ENCODE measurements at places on chromosomes 11 and 22.

- DNase-seq: no peak
These were observed at the start of gene ADM for GRCh38 chr11:10304495-10305261. Gene ADM (plus strand): TSS chr11:10305073. CDS start chr11:10305701, 628 bp downstream.

GRCh38 chr11:44978961-44979331, 28.3 kb upstream of the TP53I11 start:
- DNase-seq: no peak

- no peak for DNase-seq
These were observed 69.4 kb upstream of the HORMAD2 start for GRCh38 chr22:30010789-30011405.

DNA sequence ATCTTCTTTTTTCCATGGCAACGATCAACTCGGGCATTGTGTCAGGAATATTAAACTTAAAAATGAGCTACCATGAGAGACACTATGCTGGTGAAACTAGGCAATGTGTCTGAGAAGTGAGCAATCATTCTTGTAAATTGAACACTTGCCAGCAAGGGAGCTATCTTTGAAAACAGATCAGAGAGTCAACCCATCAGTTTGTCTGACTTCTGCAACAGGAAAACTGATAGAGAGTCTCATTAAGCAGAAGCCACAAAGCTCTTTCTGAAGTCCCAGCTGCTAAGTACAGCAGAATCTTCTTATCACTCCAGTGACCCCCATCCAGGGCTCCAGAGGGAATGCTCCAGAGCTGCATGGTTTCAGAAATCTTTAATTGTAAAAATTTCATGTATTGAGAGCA, 114.7 kb downstream of the MSANTD4 start:
- no peak for DNase-seq

DNA sequence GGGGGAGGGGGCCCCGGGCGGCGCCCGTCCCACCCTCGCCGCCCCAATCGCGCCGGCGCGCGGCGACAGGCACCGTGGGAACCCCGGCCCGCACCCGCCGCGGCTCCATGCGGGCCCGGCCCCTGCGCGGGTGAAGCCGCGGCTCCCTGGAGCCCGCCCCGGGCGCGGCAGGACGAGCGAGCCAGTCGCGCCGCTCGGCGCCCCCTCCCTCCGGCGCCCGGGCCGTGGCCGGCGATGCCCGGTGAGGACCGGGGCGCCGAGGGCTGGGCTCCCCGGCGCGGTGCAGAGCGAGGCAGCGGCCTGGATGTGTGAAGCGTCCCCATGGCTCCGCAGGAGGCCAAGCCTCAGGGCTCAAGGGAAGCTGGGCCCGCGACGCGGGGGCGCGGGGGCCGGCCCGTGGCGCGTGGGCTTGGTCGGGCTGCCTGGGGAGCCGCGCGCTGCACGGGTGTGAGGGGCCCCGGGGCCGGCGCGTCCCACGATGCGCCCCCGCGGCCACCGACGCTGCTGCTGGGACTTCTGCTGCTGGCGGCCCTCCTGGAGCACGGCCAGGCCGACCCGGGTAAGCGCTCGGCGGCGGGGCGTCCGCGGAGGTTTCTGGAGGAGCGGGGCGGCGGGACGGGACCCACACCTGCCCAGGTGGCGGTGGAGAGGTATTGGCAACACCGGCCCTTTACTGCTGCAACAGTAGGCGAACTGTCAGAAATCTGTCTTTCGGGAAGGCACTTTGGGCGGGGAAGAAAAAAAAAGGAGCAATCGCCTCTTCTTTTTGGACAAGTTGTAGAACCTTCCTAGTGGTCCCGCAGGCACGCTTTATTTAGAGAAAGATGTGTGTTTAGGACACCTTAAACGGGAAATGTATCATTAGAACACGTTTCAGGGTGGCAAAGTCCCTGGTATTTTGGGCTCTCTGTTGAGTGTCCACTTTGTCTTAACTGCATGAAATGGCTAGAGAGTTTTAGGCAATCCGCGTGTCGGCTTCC, 119.4 kb downstream of the HIPK3 start:
- no peak for DNase-seq

GRCh38 chr22:42820045-42820763, 36.9 kb downstream of the ARFGAP3 start:
- peak; percentile 11 for DNase-seq

GRCh38 chr11:328012-328411, 7.4 kb upstream of the IFITM3 start:
- DNase-seq: no peak

DNA sequence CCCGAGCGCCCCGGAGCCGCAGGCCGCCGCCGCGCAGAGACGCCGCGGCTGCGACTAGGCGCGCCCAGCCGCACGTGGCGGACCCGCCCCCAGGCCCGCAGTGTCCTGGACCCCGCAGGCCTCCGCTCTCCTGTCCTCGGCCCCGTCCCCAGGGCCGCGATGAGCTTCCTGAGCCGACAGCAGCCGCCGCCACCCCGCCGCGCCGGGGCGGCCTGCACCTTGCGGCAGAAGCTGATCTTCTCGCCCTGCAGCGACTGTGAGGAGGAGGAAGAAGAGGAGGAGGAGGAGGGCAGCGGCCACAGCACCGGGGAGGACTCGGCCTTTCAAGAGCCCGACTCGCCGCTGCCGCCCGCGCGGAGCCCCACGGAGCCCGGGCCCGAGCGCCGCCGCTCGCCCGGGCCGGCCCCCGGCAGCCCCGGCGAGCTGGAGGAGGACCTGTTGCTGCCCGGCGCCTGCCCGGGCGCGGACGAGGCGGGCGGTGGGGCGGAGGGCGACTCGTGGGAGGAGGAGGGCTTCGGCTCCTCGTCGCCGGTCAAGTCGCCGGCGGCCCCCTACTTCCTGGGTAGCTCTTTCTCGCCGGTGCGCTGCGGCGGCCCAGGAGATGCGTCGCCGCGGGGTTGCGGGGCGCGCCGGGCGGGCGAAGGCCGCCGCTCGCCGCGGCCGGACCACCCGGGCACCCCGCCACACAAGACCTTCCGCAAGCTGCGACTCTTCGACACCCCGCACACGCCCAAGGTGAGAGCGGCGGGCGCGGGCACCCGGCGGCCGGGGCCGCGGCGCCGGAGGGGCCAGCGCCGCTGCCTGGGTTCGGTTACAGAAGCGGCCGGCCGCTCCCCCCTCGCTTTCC, 528 bp downstream of the WEE1 start:
- no peak for DNase-seq

DNA sequence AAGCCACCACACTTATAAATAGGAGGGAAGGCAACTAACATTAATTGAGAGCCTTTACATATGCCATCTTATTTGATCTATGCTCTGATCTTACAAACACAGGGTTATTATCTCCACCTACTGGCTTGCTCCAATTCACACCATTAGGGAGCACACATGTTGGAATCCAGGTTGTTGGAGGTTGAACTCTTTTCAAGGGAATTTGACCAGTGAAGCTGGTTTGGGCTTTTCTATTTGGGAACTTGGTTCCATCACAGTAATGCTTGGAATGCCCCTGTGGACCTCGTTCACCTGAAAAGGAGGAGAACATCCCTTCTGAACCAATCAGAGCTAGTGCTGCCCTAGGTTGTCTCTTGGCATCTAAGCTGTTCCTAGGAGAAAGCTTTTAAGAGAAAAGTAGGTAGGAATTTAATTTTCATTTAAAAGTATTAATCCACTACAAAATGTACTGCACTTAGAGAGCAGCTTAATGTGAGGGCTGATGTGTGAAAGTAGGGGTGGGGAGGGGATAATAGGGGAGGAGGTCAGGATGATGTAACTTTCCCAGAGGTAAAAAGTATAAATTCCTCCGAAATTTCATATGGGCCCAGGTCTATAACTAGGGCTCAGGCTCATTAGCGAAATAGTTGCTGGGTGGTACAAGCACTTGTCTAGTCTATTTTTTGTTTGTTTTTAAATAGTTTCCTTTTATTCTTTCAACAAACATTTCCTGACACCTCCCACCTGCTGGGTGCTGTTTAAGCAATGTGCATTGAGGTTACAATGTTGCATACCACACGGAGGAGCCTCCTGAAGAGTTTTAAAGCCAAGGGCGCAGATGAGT, 7.6 kb upstream of the MICAL2 start:
- no peak for DNase-seq

DNA sequence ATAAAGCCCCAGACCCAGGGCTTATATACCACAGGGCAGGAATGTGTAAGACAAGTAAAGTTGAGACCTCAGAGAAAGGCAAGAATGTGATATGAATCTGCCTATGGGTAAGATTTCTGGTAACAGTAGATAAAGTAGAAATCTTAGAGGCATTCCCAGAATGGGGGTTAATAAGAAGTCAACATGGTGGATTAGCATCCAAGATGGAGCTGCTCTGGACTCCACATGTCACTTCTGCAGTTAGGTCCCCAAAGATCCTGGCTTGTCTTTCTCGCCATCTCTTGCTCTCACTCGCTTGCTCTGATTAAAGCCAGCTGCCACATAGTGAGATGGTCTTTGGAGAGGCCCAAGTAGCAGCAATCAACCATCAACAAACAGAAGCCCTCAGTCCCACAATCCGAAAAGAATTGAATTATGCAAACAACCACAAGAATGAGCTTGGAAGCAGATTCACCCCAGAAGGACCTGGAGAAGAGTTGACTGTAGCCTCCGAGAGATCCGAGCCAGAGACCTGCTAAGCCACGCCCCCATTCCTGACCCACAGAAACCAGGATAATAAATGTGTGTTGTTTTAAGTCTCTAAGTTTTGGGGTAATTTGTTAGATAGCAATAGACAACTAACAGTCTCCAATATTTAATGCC, 5.4 kb upstream of the C11orf86 start:
- DNase-seq: no peak

GRCh38 chr11:57646194-57646798, 3.4 kb downstream of the YPEL4 start:
- DNase-seq: no peak

DNA sequence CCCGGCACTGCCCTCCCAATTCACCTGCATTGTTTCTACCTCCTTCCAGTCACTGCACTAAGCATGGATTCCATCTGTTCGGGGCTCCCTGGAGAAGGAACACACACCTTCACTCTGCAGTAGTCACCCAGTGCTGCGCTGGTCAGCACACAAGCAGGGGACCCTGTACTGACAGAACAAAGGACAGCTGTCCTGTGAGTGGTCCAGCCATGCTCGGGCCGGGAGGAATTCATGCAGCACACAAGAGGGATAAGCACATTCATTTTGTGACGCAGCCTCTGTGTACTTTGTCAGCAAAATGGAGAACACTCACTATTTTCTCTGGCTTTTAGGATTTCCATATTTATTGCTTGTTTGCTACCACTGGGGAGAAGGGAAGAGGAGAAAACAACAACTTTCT, 167.3 kb downstream of the NTM start:
- no peak for DNase-seq

DNA sequence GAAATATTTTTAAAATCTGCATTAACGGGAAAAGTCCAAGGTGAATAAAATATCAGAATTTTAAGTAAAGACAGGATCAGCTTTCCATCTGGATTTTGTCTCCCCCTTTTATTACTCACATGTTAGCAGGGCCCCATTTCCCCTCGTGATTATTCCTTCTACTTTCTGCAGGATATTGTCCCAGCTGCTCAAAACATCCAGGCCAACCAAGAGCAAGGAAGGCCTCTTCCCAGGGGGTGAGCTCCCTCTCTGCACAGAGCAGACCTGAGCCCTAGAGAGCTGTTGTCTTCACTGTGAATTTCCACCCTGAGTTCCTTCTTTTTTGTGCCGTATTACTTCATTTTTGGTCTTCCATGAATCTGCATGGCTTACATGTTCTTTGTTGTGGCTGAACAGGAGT, 3.7 kb upstream of the TMPRSS13 start:
- no peak for DNase-seq

DNA sequence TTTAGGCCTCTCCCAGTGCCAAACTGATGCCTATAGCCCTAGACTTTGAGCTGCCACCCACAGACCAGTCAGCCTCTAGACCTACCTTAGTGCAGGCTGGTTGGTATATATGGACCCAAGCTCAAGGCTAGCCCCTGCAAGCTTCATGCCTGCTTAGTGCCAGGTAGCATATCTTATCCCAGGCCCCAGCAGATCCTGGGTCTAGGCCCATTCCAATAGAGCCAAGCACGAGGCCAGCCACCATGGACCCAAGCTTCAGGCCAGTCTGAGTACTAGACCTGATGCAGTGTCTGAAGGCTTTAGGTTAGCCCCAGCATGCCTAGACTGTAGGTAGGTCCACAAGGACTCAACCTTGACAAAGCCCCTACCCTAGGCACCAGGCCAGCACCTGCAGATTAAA, 1081.7 kb downstream of the JRKL start:
- no peak for DNase-seq

DNA sequence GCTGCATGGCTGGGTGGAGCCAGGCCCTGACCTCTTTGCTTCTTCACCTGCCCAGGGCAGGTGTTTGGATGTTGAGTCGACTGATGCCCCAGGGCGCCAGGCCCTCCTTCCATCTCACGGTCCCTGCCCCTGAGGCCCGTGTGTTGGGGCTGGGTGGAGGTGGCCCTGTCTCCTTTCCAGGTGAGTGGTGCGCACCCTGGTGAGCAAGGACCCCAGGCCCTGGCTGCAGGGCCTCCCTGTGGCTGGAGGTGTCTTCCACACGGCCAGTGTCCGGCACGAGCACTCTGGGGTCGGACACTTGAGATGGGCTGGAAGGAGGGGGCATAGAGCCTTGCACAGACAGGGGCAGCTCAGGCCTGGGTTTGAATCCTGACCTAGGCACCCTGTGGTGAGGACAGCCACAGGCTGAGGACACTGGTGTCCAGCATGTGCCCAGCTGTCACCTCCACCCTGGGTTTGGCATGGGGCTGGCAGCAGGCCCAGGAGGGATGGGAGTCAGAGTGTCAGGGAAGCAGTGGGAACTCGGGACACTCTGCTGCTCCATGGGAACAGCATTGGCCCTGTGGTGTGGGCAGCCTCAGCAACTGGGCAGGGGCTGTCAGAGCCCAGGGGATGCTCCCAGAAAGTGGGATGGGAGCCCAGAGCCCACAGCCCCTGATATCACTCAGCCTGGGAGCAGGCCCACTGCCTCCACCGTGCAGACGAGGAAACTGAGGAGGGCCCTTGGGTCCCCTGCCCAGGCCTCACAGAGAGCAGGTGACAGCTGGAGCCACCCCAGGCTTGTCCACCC, 37.1 kb upstream of the CCDC188 start:
- DNase-seq: no peak

GRCh38 chr22:50326225-50326955, 422 bp downstream of the DENND6B start:
- no peak for DNase-seq

DNA sequence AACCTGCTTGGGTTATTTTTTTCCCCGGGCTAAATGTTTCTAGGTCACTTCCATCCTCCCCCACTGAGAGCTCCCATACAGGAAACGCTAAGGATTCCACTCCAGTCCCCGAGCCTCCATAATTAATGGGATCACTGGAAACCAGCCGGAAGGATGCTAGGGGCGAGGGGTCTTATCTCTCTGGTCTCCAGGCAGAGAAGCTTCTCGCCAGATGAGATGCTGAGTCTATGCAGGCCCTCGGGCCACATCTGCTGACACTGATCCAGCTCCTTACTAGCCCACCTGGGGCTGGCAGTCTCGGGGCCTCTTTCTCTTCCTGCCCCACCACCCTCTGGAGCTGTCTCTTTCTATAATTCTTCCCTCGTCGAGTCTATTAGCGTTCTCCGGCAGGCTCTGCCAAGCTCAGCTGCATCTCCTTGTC, 125.9 kb upstream of the SYT13 start:
- DNase-seq: no peak

Measured in GM18507 (cell line).